ENCODE measurements at places on chromosomes 13 and 19.

- no peak for DNase-seq
Measured at GRCh38 chr19:16795731-16796130, 33.5 kb upstream of the SIN3B start.

DNA sequence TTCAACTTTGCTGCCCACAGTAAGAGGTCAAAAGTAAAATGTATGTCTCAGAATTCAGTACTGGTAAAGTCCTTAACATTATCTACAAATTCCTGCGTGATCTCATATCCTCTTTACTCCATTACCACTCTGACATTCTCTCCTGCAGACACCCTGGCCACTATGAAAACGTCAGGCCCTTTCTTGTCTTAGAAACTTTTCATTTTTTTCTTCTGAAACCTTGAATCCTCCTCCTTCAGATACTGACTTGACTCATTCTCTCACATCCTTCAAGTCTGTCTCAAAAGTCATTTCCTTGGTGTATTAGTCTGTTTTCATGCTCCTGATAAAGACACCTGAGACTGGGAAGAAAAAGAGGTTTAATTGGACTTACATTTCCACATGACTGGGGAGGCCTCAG is 262.3 kb downstream of the POU4F1 start:
- no peak for DNase-seq

- no peak for DNase-seq
Measured at GRCh38 chr19:17671906-17672305, 16.2 kb downstream of the UNC13A start.

GRCh38 chr13:22925881-22926747 is 254.7 kb upstream of the SGCG start:
- DNase-seq, result no peak

DNA sequence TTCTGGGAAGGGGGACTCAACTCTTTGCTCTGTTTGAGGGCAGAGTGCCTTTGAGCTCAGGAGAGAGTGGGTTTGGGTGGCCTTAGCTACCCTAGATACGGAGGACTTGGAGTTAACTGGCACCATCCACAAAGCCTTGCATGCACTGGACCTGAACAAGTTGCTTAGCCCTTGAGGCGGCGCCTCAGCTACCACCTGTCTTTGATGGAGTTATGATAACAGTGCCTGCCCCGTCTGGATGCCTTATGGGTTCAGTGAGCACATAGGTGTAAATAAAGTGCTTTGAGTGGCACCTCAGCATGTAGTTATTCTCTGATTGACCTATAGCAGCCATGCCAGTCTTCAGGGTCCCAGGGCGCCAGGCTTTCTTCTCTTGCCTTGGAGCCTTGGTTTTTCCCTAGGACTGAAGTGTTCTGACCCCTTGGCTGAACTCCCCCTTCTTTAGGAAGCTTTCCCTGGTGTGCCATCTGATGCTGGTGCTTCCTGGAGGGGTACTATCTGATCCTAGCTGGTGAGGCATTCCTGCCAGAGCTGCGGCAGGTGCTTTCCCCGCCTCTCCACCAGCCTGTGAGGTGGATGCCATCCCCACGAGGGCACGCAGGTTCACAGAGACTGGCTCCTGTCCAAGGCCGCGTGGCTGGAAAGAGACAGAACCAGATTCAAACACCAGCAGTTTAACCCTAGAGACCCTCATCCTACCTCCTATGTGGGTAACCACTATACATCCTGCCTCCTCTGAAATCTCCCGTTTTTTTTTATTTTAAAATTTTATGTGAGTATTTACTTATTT is 5.8 kb downstream of the BCKDHA start:
- no peak for DNase-seq

GRCh38 chr19:51407511-51408131 is 9.8 kb downstream of the SIGLEC10 start:
- peak; percentile 60 for DNase-seq

GRCh38 chr13:98761986-98762616 is 9.6 kb upstream of the SLC15A1 start:
- no peak for DNase-seq

DNA sequence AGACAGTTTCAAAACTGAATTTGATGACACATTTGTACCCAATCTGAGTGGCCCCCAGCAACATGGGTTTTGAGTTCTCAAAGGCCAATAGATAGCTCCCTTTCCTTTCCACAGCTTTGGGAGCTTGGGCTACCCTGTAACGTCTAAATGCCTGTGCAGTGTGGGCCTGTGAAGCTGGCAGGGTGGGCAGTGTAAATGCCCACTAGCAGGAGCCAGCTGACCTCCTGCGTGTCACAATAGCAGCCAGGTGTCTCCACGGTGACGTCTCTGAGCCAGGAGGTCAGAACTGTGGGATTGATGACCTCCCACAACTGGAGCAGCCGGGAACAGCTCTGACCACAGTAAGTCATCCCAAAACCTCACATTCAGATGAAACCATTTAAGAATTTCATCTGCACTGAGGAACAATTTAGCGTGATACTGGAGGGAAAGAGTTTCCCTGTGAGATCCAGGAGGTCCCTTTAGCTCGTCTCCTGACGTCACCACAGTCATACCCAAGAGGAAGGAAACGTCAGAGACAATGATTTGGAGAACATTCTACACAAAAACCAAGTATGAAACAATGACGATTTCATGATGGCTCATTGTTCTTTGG is at the start of gene IPO5:
Gene IPO5 (plus strand): TSS at position 300 of the 595 bp plus-strand sequence. CDS start 23,022 bp downstream, outside the sequence.
- no peak for DNase-seq

DNA sequence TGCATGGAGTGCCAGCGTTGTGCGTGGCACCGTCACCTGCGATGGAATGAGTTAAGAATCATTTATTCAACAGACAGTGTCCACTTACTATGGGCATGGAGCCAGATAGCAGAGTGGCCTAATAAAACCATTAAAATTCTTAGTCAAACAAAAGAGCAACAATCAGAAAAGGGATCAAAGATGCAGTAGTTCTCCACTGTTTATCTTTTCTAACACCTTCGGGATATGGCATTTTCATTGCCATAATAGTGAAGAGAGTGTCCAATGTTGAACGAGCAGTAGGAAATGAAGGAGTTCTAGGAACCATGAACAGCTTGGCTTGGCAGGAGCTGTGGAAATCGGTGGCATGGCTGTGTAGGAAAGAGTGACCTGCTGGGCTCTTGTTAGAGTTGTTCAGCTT is 2.0 kb downstream of the TNFSF11 start:
- no peak for DNase-seq

- no peak for DNase-seq
Measured at GRCh38 chr13:71378961-71379905, 487.8 kb downstream of the DACH1 start.

GRCh38 chr13:104616990-104617389 is 1550.8 kb upstream of the SLC10A2 start:
- DNase-seq, result no peak

DNA sequence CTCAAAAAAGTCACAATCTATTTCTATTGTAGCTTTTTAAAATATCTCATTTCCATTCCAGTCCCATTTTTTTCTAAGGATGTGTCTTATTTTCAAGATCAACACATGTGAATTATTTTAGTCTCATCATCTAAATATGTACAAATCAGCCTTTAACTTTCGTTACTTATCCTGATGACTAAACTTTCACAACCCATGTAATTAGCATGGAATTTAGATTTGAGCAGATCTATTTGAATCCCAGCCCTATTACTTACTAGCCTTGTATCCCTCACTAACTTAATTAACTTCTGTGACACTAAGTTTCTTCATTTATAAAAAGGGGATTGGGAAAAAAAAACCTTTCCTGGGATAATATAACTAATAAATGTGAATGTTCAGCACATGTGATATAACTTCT is 81.1 kb downstream of the UFM1 start:
- no peak for DNase-seq

DNA sequence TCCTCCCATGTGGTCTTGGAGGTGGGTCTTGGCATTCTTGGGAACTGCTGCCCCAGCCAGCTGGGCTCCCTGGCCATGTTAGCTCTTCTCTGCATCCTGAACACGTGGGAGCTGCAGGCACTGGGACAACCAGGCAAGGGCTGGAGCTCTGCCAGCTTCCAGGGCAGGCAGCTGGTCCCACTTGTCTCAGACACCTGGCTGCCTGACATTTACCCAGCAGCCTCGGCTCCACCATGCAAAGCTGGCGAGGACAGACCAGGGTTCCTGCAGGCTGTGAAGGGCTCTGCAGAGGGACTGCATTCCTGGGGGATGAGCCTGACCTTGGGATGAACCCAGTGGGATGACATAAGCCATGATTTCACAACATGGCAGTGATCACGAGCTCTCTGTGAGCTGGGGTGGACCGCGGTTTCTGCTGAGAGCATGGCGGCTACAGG is 99.0 kb upstream of the TSHZ3 start:
- no peak for DNase-seq

- peak; percentile 91 for DNase-seq
Measured at GRCh38 chr13:38349390-38350113, at the start of gene UFM1. TSS of gene UFM1 (plus strand) at chr13:38349851. CDS start at chr13:38349920, 69 bp downstream.

DNA sequence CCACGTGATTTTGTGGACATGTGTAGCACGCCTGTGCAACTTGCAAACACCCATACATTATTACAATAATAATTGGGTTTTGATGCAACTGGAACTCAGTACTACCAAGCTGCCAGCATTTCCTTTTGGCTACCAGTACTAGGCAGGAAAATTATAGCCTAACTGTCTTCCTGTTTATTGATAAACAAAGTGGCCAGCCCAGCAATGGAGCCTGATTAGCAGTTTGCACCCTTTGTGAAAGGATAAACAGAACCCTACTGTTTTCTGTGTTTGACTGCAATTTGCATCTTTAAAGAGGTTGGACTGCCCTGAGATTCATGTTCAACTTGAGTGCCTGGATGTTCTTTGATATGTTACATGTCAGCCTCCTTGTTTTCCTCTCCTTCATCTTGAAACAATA is 173.9 kb downstream of the ZIC5 start:
- no peak for DNase-seq

GRCh38 chr19:41527089-41527488 is 48.9 kb upstream of the CEACAM21 start:
- no peak for DNase-seq

GRCh38 chr19:31253526-31254179 is 95.6 kb downstream of the TSHZ3 start:
- DNase-seq, result no peak

DNA sequence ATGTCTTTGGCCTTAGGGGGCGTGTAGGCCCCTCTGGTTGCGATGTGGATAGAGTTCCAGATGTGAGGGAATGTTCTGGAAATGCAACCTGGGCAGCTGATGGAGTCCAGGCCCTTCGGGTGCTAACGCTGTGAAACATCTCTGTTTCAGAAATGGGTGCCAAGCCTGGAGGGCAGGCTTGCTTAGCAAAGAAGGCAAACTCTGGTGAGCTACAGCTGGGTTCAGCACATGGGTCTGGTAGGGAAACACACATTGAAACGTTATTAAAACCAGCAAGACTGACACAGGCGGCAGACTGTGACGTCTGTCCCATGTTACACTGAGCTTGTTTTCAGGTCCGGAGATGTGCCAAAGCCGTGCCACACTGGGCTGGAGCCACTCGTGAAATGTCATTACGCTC is 8.6 kb upstream of the CDC16 start:
- DNase-seq, result peak; percentile 17

GRCh38 chr13:31835932-31836331 is 96.6 kb downstream of the RXFP2 start:
- DNase-seq, result no peak

Data from CD4-positive, alpha-beta T cell treated with Interferon alpha-2 for 1 hour (primary cell).